ENCODE measurements at places on chromosomes 1 and 21. TPM values are rescaled to one million over a fixed set of nuclear protein-coding genes. Genes with fewer than 3 reads are reported as not detected.

The AMY1C gene
- total RNA-seq, result not detected

DNA sequence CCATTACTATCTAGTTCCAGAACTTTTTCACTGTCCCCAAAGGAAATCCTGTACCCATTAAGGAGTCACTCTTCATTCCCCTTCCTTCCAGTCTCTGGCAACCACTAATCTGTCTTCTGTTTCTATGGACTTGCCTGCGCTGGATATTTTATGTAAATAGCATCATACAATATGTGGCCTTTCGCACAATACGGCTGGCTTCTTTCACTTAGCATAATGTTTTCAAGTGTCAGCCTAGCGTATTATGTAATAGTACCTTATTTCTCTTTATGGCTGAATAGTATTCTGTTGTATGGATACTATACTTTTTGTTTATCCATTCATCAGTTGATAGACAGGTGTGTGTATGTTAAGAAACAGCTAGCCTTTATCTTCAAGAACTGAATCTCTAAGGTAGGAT is 14.3 kb downstream of the ATF3 start:
- H3K4me1 ChIP-seq, result no peaks in the 10 kb centered on the region
- H3K27me3 ChIP-seq, result no peaks in the 10 kb centered on the region
- H3K4me3 ChIP-seq, result no peak overlapping the region
- H3K27ac ChIP-seq, result no peak overlapping the region
- H3K36me3 ChIP-seq, result no peaks in the 10 kb centered on the region

- peaks cover 24% of the 10 kb centered on the region for H3K4me1 ChIP-seq
- peaks cover 27% of the 10 kb centered on the region for H3K36me3 ChIP-seq
- peak overlapping the region; percentile 64 for H3K4me3 ChIP-seq
- peak; percentile 48 for DNase-seq
These were observed 671 bp upstream of the PYGO2 start for GRCh38 chr1:154962156-154962749.

The CORT gene
- not detected for total RNA-seq

- DNase-seq, result no peak
- H3K4me3 ChIP-seq, result no peak overlapping the region
- H3K27ac ChIP-seq, result no peak overlapping the region
- H3K27me3 ChIP-seq, result no peaks in the 10 kb centered on the region
- peaks cover 66% of the 10 kb centered on the region for H3K4me1 ChIP-seq
- H3K36me3 ChIP-seq, result no peaks in the 10 kb centered on the region
These were observed 7.9 kb downstream of the FGR start for GRCh38 chr1:27627061-27627460.

The SLC6A9 gene
- 7.3 TPM for total RNA-seq

DNA sequence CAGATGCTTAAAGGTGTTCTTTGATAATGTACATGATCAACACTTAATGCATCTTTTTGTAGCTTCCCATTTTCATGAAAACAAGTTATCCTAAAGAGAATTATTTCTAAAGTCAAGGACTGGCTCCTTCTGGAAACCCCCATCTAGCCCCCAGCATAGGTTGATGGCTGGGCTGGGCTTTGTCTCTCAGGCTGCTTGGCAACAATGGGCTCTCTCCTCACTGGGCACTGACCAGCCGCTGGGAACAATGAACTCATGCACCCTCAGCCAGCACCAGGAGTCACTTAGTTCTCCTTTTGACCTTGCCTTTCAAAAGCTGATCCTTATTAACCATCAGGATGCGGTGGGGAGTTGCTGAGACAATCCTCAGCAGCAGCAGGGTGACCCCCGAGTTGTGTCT is 293.0 kb upstream of the PLXNA2 start:
- H3K4me3 ChIP-seq, result no peak overlapping the region
- no peaks in the 10 kb centered on the region for H3K36me3 ChIP-seq
- H3K4me1 ChIP-seq, result no peaks in the 10 kb centered on the region
- no peak for DNase-seq

DNA sequence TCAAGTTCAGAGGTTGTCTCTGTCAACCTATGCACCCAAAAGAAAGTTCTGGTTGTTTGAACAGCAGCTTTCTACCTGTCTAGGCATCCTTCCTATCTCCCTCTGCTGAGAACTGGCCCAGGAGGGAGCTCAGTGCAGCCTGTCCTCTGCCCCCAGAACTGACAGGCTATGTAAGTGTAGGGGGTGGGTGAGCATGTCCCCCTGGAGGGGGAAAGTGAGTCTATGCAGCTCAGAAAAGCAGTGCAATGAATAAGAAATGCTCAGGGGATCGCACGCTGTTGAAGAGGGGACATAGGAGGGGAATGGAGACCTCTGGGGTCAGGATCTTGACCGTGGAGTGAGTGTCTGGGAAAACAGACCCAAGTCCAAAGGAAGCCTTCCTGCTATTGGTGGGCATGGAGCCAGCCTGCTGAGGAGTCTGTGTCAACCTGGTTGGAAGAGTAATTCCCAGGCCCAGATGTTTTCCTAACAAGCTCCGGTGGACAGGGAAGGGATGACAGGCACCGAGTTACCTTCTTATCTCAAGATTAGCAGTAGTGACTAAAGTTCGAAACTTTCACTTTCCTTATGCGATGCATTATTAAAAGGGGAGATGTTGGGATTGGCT is 26.1 kb upstream of the FHAD1 start:
- H3K4me3 ChIP-seq, result no peak overlapping the region
- no peaks in the 10 kb centered on the region for H3K4me1 ChIP-seq
- H3K27me3 ChIP-seq, result peaks cover 3% of the 10 kb centered on the region
- H3K27ac ChIP-seq, result no peak overlapping the region

- H3K4me3 ChIP-seq, result peak overlapping the region; percentile 71
- H3K4me1 ChIP-seq, result peaks cover 26% of the 10 kb centered on the region
- H3K27ac ChIP-seq, result peak overlapping the region; percentile 32
- H3K36me3 ChIP-seq, result peaks cover 7% of the 10 kb centered on the region
- no peak for DNase-seq
These were observed 710 bp upstream of the SLC30A1 start for GRCh38 chr1:211579440-211580302.

DNA sequence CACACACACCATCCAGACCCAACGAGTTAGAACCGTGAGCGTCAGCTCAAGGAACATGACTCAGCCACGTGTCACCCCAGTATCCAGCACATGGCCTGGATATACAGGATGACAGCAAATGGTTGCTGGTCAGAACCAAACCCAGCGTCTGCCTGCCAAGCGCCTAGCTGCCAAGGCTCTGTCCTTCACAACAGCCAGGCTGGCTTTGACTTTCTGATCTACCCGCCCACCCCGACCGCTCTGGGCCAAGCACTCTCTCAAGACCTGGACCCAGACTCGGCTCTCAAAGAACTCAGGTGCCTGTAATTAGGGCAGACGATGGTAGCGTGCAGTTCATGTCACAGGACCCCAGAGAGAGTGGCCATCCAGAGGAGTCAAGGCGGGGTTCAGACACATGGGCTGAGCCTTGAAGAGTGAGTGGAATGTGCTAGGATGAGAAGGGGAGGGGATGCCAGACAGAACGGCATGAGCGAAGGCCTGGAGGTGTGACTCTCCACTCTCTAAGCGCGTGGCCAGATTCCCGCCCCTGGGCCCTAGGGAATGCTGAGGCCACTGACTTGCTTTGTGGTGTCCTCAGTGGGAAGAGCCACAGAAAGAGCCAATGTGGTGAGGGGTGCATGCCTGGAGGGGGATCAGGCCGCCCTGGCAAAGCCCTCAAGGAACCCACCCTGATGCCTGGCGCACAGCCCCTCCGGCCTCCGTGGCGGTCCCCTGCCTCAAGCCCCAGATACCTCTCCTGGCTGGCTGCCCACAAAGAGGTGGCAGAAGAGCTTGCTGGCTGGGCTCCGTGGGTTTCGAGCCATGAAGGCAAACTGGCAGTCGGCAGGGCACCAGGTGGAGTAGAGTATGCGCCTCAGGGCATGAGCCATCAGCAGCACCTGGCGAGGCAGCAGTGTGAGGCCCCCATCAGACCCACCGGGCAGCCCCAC is 7.0 kb downstream of the SH2D5 start:
- no peak overlapping the region for H3K4me3 ChIP-seq
- H3K36me3 ChIP-seq, result no peaks in the 10 kb centered on the region
- no peaks in the 10 kb centered on the region for H3K27me3 ChIP-seq
- no peak overlapping the region for H3K27ac ChIP-seq
- DNase-seq, result no peak
- no peaks in the 10 kb centered on the region for H3K4me1 ChIP-seq

The GJB4 gene
- total RNA-seq, result not detected

The ADAMTS4 gene
- total RNA-seq, result 0.58 TPM

DNA sequence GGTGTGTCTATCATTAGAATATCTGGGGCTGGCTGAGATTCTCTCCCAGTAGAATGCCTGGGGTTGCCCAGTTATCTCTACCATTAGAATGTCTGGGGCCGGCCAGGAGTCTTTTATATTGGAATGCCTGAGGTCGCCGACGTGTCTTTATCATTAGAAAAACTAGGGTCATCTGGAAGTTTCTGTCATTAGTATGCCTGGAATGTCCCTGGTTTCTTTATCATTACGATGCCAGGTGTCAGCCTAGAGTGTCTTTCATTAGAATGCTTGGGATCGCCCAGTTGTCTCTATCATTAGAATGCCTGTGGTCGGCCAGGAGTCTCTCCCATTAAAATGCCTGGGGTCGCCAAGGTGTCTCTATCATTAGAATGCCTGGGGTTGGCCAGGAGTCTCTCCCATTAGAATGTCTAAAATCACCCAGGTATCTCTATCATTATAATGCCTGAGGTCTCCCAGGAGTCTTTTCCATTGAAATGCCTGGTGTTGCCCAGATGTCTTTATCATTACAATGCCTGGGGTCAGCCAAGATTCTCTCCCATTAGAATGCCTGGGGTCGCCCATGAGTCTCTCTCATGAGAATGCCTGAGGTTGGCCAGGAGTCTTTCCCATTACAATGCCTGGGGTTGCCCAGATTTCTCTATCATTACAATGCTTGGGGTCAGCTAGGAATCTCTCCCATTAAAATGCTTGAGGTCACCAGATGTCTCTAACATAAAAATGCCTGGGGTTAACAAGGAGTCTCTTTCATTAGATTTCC is 53.2 kb downstream of the RNF187 start:
- no peak for DNase-seq
- H3K27me3 ChIP-seq, result peaks cover 3% of the 10 kb centered on the region
- H3K27ac ChIP-seq, result no peak overlapping the region
- no peaks in the 10 kb centered on the region for H3K36me3 ChIP-seq
- H3K4me3 ChIP-seq, result no peak overlapping the region
- H3K4me1 ChIP-seq, result no peaks in the 10 kb centered on the region

GRCh38 chr1:1067860-1068516 is 6.1 kb downstream of the RNF223 start:
- no peak for DNase-seq
- H3K27me3 ChIP-seq, result no peaks in the 10 kb centered on the region
- H3K4me3 ChIP-seq, result no peak overlapping the region
- H3K36me3 ChIP-seq, result no peaks in the 10 kb centered on the region
- H3K4me1 ChIP-seq, result peaks cover 19% of the 10 kb centered on the region

DNA sequence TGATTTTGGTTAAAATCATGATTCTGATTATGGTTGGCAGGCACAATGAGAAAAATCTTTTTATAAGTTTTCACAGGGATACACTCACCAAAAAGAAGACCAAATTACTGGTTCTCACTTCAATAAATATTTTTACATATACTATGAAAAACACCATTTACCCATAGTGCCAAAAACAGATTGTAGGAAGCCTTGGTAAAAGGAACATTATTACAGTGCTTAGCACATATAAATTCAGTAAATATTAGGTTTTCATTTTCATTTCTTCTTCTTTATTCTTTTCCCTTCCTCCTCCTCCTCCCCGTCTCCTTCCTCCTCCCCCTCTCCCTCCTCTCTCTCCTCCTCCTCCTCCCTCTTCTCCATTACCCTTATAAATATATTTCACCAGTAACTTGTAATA is 15.8 kb upstream of the SPAG17 start:
- H3K27ac ChIP-seq, result no peak overlapping the region
- no peaks in the 10 kb centered on the region for H3K4me1 ChIP-seq

- no peaks in the 10 kb centered on the region for H3K36me3 ChIP-seq
- H3K4me1 ChIP-seq, result peaks cover 32% of the 10 kb centered on the region
- peak overlapping the region; percentile 92 for H3K27ac ChIP-seq
These were observed 1.3 kb upstream of the SLC16A1 start for GRCh38 chr1:112957133-112957812.

GRCh38 chr1:100184536-100184935 is 6.5 kb upstream of the LRRC39 start:
- H3K27ac ChIP-seq, result no peak overlapping the region
- no peaks in the 10 kb centered on the region for H3K4me1 ChIP-seq
- DNase-seq, result no peak
